ENCODE measurements at places on chromosomes 4 and X. TPM values are rescaled to one million over a fixed set of nuclear protein-coding genes. Genes with fewer than 3 reads are reported as not detected.

DNA sequence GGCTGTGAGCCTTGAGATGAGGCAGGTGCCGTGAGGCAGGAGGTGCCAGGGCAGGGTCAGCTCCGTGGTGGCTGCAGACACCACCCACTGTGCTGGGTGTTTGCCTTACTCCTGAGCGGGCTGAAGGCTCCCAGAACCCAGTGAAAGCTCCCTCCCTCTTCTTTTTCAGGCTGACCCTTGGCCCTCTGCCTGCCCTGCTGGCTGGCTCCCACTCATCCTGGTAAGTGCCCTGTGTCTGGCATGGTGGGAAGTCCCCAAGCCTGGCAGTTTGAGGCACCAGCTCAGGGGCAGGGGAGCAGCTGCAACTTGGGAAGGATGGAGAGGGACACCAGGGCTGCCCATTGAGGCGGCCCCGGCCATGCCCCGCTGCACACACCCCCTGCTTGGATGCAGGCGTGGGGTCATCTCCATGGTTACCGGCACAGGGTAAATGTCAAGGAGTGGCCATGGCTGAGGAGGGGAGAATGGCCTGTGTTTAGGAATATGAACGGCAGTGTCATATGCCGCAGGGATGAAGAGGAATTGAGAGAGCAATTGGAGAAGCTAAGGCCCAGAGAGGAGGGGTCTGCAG is 16.8 kb downstream of the SH3BP2 start:
- peaks cover 17% of the 10 kb centered on the region for H3K4me1 ChIP-seq
- H3K4me3 ChIP-seq, result no peak overlapping the region
- no peak for DNase-seq
- no peaks in the 10 kb centered on the region for H3K27me3 ChIP-seq
- H3K27ac ChIP-seq, result no peak overlapping the region

DNA sequence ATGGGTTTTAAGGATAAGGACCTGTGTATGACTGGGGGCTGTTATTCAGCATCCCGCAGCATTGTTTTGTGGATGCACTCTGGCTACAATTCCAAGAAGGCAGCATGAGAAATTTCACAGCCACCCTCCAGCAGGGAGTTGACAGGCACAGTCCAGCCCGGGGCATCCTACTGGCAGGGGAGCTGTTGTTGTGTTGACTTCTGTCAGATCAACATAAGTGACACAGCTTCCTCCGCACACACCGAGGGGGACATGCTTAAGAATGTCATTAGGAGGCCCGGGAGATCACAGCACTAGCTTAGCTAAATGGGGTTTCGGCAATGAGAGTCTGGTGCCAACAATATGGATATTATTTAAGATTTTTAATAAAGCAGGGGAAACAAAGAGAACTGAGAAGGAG is 326.5 kb downstream of the ASMT start:
- H3K4me3 ChIP-seq, result no peak overlapping the region
- no peaks in the 10 kb centered on the region for H3K36me3 ChIP-seq
- no peak for DNase-seq
- H3K27me3 ChIP-seq, result no peaks in the 10 kb centered on the region
- H3K4me1 ChIP-seq, result no peaks in the 10 kb centered on the region
- no peak overlapping the region for H3K27ac ChIP-seq

DNA sequence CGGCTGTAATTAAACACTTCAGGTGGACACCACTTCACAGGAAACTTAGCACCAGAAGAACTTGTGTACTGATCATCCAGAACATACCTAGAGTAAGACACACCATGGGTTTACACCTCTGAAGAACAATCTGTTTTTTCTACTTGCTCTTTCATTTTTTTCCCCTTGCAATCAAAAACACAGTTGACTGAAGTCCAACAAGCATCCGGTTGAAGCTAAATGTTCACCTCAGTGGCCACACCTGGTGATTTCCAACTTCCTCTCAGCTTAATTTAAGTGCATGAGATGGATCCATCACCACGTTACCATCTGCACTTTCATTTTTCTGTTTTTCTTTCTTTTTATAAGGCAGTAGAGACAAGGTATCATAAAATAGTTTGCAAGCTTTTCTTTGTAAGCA is 4.9 kb upstream of the TXK start:
- DNase-seq, result no peak
- H3K4me1 ChIP-seq, result no peaks in the 10 kb centered on the region
- H3K4me3 ChIP-seq, result no peak overlapping the region
- H3K27me3 ChIP-seq, result no peaks in the 10 kb centered on the region

DNA sequence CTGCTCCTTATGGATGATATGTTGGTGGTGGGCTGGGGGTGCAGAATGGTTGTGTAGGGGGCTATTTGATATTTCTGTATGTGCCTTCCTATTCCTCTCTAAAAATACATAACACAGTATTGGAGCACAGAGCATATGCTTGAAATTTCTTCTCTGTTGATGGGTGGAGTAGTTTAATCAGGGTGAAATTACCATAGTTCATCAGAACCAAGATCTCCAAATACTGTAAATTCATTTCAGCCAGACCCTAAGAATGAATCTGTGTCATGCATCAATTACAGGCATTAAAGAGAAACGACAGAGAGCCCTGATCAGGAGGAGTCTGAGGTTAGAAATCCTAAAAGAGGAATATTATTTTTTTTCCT is 25.1 kb upstream of the CCDC149 start:
- no peaks in the 10 kb centered on the region for H3K27me3 ChIP-seq
- H3K4me1 ChIP-seq, result no peaks in the 10 kb centered on the region
- no peaks in the 10 kb centered on the region for H3K36me3 ChIP-seq
- no peak overlapping the region for H3K27ac ChIP-seq
- H3K4me3 ChIP-seq, result no peak overlapping the region

DNA sequence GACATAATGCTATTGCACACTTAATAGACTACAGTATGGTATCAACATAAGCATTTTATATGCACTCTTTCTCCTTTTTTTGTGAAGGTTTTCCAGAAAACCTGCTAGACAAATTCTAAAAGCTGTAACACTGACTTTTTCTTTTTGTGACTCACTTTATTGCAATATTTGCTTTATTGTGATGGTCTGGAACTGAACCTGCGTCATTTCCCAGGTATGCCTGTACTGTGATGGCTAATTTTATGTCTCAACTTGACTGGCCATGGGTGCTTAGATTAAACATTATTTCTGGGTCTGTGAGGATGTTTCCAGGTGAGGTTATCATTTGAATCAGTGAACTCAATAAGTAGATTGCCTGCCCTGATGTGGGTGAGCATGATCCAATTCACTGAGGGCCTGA is 35.5 kb upstream of the LAMP2 start:
- no peak overlapping the region for H3K4me3 ChIP-seq
- H3K27me3 ChIP-seq, result no peaks in the 10 kb centered on the region
- no peaks in the 10 kb centered on the region for H3K36me3 ChIP-seq
- no peak for DNase-seq

- no peaks in the 10 kb centered on the region for H3K4me1 ChIP-seq
- no peaks in the 10 kb centered on the region for H3K27me3 ChIP-seq
- no peak for DNase-seq
- no peaks in the 10 kb centered on the region for H3K36me3 ChIP-seq
- H3K4me3 ChIP-seq, result no peak overlapping the region
These were observed 705.9 kb downstream of the FSTL5 start for GRCh38 chr4:161457906-161458305.

The DRD5 gene
- not detected for total RNA-seq

The TMEM144 gene
- total RNA-seq, result 0.06 TPM

DNA sequence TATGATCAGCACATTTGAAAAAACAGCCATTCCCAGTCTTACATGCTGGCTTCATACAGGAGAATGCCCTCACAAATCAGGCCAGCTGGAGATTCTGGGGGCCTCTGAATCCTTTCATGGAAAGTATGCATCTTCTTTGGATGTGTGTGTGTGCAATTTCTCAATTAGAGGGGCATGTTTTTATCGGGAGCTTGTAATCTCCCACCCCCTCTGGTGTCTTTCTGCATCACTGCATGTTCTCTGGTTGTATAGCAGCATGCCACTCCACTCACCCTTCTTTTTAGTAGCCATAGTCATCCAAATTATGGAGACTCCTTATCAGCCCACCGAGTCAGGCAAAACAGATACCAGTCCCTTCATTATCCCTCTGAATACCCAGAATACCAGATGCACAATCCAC is 282.2 kb upstream of the SLIT2 start:
- DNase-seq, result no peak
- no peak overlapping the region for H3K4me3 ChIP-seq
- H3K36me3 ChIP-seq, result no peaks in the 10 kb centered on the region
- no peak overlapping the region for H3K27ac ChIP-seq

- peaks cover 10% of the 10 kb centered on the region for H3K4me1 ChIP-seq
- no peak for DNase-seq
- H3K27ac ChIP-seq, result no peak overlapping the region
- H3K27me3 ChIP-seq, result no peaks in the 10 kb centered on the region
- no peak overlapping the region for H3K4me3 ChIP-seq
These were observed 3.5 kb downstream of the GNRHR start for GRCh38 chr4:67750691-67751090.

The CCKAR gene
- not detected for total RNA-seq

All from SJSA1 (cell line).